ENCODE measurements at places on chromosomes 4 and X.
A peak's percentile ranks its signal among the peaks of the same experiment; 100 is the strongest.

- no peak for DNase-seq
Observed at GRCh38 chr4:138775489-138775888, 240.1 kb upstream of the NOCT start.

DNA sequence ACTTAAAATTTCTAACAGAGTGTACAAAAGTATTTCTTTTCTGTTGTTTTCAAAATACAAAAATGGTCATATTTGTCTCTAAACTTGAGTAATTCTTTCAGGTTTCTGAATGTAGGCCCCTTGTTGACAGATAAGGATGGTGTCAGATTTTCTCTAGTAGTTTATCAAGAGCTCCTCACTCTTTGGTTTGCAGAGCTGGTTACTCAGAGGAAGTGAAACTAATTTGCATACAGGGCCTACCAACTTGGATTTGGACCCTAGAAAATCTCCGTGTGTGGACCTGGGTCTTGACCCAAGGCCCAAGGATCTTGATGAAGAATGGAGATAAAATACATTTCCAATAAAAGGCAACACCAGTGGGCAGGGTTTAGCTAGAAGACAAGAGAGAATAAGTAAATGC lies 433 bp upstream of the ADH6 start:
- DNase-seq, result no peak

- peak; percentile 31 for DNase-seq
Observed at GRCh38 chr4:41360214-41360920, 103.6 kb downstream of the UCHL1 start.

DNA sequence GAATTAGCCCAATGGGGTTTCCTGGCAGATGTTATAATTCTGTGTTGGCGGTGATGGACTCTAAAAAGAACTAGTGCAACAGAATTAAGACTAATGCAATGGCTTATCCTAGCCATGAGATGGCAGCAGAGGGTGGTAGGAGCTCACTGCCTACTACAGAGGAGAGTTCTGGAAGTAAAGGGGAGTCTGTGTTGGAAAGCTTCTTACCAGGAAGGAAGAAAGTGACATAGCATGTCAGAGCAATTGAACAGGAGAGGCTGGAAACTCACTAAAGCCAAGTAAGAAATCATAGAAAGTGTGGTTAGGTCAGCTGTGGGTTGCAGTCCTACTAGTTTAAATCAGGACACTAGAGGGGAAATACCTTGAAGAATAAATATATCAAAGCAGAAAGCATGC lies 6.3 kb upstream of the TRPC5OS start:
- peak; percentile 8 for DNase-seq

GRCh38 chr4:157674699-157675098 lies 454.2 kb downstream of the GRIA2 start:
- no peak for DNase-seq

GRCh38 chr4:20194123-20195013 lies 57.3 kb upstream of the SLIT2 start:
- peak; percentile 79 for DNase-seq

GRCh38 chr4:87011340-87012034 lies 76.7 kb downstream of the AFF1 start:
- peak; percentile 84 for DNase-seq

GRCh38 chr4:2805712-2806389 lies 13.0 kb downstream of the SH3BP2 start:
- no peak for DNase-seq

DNA sequence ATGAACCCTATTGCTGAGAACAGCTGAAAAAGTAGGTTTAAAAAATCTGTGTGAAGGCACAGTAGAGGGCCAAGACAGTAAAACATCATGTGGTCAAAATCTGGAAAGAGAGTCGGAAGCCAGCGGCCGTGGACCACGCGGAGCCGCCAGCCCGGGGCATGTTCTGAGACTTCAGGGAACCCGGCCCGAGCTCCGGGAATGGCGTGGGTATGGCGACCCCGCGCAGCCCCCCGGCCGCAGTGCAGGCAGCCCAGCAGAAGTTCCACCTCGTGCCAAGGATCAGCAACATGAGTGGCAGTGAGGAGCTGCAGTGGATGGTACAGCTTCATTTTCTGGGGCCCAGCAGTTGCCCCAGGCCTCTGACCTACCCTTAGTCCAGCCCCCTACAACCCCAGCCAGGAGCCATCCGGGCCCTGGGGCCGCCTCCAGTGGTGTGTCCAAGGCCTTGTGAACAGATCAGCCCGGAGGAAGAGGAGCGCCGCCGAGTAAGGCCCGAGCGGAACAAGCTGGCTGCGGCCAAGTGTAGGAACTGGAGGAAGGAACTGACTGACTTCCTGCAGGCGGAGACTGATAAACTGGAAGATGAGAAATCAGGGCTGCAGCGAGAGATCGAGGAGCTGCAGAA lies 94.2 kb downstream of the LARP1B start:
- no peak for DNase-seq

- no peak for DNase-seq
Observed at GRCh38 chr4:13054420-13054970, 429.6 kb downstream of the RAB28 start.

DNA sequence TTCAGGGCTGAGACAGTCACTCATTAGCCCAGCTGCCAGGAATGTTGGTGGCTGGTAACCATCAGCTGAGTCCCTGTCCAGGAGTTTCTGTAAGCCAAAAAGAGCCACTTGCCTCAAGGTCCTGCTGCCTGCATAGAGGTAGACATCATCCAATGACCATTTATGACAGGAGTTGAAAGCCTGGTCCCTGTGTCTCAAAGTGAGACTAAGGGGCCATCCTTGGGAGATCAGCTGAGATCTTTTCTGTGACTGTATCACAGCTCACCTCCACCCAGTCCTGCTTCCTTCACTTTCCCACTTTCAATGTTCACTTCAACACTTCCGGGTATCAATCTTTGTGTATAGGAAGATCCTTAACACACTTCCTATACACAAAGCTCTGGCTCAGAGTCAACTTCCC lies 28.4 kb upstream of the MAOA start:
- DNase-seq, result no peak

- DNase-seq, result no peak
Observed at GRCh38 chrX:113935518-113935917, 648.4 kb upstream of the HTR2C start.

DNA sequence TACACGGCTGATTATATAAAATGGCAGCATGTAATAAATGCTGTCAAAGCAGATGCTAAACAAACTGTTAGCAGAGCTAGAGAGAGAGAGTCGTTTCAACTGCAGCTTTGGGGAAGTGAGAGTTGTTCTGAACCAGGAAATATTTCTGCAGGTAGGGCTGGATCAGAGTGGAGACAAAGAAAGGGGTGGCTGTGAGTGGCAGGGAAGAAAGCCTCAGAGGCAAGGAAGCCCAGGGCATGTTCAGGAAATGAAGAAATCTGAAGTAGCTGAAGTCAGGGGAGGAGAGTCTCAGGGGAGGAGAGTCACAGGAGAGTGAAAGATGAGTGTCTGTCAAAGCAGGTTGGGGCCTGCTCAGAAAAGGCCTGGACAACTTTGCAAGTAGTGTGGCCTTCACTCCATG lies 48.4 kb upstream of the RPS6KA3 start:
- DNase-seq, result no peak

- DNase-seq, result no peak
Observed at GRCh38 chrX:132390792-132391191, 98.0 kb downstream of the MBNL3 start.

DNA sequence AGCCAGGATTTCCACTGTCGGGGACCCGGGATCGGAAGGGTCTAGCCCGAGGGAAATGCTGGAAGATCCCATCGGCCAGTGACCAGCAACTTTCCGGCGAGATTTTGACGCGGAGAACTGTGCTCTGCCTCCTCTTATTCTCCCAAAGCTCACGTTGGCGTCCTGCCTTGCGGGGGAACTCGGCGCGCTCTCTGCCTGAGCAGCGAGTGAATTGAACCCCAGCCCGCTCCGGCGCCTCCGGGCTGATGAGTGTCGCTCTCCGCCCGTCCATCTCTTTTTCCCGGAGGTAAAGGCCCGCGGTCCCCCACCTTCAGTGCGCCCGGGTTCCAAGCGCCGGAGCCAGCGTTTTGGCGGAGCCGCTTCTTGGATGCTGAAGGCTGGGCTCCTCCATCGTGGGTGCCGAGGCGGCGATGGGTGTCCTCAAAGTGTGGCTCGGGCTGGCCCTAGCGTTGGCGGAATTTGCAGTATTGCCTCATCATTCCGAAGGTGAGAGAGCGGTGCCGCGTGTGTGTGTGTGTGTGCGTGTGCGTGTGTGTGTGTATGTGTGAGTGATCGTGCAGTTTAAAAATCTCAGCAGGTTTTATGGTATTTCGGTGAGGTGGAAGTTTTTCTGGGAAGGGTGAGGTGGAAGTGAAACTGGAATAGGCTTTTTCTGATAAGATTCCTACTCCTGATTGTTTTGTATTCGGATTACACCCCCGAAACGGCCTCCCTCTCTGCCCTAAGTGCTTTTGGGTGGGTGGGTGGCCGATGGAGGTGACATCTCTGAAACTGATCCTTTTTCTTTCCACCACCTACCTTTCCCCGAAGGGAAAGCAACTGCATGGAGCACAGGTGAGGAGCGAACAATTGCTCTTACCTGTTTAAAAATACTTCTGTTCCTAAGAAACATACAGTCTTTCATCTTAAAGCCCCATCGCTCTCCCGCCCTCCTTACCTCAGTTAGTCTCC lies 752 bp downstream of the FRAS1 start:
- DNase-seq, result no peak

GRCh38 chr4:155931634-155932033 lies 22.0 kb downstream of the CTSO start:
- DNase-seq, result no peak

GRCh38 chr4:2063557-2064275 lies 4.6 kb downstream of the NAT8L start:
- no peak for DNase-seq

DNA sequence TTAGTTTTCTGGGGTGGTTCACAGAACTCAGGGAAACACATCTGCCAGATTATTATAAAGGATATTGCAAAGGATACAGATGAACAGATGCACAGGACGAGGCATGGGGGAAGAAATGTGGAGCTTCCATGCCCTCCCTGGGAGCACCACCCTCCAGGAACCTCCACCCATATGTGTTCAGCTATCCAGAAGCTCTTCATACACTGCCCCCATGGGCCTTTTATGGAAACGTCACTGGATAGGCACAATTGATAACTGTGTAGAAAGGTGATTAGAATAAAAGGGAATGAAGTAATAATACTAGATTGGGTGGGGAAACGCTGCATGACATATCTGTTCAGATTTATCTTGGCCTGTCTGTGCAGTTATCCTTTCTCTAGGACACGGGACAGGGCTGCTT lies 357.9 kb downstream of the HS3ST1 start:
- no peak for DNase-seq

DNA sequence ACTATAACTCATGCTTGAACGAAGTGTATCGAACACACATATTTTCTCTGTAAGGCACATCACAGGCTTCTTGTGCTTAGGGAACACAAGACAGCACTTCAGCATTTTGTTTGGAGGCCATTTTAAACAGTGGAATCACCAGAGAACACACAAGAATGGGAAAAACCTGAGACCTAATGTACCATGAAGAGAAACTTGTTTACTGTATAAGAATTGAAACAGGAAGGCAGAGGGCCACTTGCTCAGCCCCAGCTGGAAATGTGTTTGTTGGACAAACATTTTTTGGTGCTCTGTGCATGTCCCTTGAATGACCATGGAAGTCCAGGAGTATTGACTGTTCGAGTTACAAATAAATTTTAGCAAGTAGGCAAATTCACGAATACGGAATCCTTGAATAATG lies 47.5 kb downstream of the RAPGEF2 start:
- DNase-seq, result no peak

GRCh38 chrX:53261355-53261972 lies 19.9 kb downstream of the IQSEC2 start:
- DNase-seq, result no peak

DNA sequence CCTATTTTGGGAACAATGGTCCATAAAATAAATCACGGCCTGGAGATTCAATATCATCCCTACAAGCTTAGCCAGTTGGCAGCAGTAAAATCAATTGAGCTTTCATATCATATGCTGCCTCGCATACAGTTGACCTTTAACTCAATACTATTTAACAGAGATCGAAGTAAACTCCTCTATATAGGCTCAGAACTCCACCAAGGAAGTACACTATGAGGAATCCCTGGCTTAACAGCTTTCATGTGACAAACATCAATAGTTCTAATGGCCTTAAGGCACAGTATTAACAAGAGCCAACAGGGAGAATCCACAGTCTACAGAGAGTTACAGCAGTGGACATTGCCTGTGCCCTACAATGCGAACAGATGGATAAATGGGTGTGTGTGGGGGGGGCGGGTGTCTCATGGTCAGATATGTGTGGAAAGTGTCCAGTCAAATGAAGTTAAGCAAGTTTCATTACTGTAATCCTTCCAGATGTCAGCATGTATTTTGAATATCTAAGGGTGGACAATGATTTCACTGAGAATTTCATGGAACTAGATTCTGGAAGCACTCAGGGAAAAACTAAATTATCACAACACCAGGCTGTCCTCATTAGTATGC lies 98.2 kb upstream of the FAM9B start:
- DNase-seq, result no peak

GRCh38 chr4:6918338-6918737 lies 8.7 kb downstream of the TBC1D14 start:
- no peak for DNase-seq

DNA sequence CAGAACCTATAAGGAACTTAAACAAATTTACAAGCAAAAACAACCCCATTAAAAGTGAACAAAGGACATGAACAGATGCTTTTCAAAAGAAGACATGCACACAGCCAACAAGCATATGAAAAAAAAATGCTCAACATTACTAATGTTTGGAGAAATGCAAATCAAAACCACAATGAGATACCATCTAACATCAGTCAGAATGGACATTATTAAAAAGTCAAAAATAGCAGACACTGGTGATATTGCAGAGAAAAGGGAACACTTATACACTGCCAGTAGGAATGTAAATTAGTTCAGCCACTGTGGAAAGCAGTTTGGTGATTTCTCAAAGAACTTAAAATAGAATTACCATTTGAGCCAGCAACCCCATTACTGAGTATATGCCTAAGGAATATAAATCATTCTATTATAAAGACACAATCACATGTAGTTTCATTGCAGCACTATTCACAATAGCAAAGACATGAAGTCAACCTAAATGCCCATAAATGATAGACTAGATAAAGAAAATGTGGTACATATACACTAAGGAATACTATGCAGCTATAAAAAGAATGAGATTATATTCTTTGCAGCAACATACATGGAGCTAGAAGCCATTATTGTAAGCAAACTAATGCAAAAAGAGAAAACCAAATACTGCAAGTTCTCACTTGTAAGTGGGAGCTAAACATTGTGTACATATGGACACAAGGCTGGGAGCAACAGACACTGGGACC lies 1509.4 kb downstream of the TECRL start:
- DNase-seq, result no peak

DNA sequence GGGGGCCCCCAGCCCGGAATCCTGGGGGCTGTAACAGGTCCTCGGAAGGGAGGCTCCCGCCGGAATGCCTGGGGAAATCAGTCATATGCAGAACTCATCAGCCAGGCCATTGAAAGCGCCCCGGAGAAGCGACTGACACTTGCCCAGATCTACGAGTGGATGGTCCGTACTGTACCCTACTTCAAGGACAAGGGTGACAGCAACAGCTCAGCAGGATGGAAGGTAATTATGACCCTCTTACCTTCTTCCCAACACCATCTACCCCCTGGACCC lies 1.0 kb downstream of the FOXO4 start:
- no peak for DNase-seq
